Mononuclear cell (primary cell): ENCODE measurements at places on chromosomes 2 and 18. TPM values are rescaled to one million over a fixed set of nuclear protein-coding genes. Genes with fewer than 3 reads are reported as not detected.

The RAB6C gene
- 0.10 TPM for total RNA-seq

The HOXD4 gene
- 0.21 TPM for total RNA-seq

The RAX gene
- total RNA-seq: not detected

The AP1S3 gene
- 5.4 TPM for total RNA-seq

The G6PC2 gene
- not detected for total RNA-seq

The SERPINB4 gene
- total RNA-seq: not detected

The TYMS gene
- 0.63 TPM for total RNA-seq

The ABCB11 gene
- 0.42 TPM for total RNA-seq
